HFF-Myc (cell line): ENCODE measurements at places on chromosomes 4 and X.

DNA sequence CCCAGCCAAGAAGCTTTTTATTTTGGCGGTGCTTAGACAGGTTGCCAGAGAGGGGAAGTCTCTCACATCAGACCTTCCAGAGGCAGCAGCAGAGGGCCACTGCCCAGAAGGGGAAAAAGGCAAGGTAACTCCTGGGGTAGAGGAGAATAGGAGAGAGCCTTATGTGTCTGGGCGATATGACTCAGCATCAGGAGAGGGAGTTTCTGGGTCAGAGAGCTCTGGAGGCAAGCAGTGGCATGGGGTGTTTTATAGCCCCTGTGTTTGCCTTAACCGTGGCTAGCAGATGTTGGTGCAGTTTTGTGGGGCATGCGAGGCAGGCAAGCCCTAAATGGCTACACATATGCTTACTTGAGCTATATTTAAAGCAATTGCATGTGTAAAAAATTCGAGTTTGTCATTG is 8.3 kb upstream of the ZXDB start:
- no peak for DNase-seq

DNA sequence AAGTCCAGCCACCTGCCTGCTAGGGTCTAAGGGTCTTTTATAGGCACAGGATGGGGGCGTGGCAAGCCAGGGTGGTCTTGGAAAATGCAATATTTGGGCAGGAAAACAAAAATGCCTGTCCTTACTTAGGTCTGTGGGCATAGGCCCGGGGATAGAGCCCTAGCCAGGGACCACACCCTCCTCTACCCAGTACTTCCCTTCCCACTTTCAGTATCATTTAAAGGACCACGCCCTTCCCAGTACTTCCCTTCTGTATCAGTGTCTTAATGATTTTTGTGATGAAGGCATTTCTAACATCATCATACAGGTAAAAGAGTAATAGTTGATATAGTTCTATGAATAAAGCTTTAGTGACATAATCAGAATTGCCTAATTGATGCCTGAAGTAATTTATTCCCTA is 11.4 kb downstream of the BANK1 start:
- no peak for DNase-seq

DNA sequence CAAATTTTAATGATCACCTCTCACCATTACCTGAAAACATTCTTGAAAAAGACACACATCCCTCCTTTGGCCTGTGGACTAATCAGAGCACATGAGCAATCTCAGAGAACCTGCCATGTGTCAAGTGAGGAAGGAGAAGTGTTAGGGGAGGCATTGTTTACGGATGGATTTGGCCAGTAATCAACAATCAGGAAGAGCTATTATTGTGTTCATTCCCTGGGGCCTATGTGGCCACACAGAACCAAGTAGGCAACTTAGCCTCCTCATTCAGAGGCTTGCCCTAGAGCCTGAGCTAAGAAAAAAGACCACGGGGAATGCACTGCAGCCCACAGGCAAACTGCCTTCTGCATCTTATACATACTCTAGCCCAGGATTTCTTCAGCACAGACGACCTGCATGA is 40.6 kb upstream of the DOCK11 start:
- no peak for DNase-seq

DNA sequence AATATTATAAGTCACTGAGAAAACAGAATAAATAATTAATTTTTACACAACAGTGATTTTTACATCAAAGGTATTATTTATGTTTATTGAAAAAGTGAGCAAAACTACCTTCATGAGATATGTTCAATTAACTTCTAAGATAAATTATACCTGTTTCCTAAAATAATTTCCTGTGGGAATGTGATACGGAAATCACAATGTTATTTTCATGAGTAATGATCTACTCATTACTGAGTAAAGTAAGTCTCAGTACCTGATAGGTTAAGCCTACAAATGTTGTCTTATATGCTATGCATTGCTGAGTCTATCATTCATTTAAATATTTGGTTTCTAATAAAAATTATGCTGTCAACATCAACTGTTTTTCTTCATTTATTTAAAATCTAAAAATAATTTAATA is 324.0 kb downstream of the STPG2 start:
- no peak for DNase-seq

- DNase-seq = no peak
Measured at GRCh38 chrX:130594453-130594916, 192.7 kb downstream of the RBMX2 start.

GRCh38 chr4:30537456-30537855 is 182.7 kb upstream of the PCDH7 start:
- DNase-seq = peak; percentile 15

DNA sequence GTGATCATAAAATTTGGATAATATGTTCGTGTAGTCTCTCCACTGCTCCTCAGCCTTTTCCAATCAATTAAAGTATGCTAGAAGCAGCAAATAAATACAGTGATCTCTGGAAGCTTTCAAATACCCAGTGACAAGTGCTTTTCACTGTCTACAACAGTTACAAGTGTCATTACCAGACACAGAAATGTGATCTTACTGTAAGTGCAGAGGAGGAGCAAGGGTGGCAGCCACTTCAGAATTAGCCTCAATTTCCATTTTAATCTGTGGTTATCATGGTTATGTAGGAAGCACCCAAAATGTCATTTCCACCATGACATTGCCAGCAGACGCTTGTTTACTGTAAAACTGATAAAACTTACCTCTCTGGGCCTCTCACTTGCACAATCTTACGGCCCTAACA is 133.9 kb upstream of the ADAMTS3 start:
- no peak for DNase-seq

GRCh38 chrX:19627081-19627480 is 111.8 kb upstream of the MAP3K15 start:
- no peak for DNase-seq

DNA sequence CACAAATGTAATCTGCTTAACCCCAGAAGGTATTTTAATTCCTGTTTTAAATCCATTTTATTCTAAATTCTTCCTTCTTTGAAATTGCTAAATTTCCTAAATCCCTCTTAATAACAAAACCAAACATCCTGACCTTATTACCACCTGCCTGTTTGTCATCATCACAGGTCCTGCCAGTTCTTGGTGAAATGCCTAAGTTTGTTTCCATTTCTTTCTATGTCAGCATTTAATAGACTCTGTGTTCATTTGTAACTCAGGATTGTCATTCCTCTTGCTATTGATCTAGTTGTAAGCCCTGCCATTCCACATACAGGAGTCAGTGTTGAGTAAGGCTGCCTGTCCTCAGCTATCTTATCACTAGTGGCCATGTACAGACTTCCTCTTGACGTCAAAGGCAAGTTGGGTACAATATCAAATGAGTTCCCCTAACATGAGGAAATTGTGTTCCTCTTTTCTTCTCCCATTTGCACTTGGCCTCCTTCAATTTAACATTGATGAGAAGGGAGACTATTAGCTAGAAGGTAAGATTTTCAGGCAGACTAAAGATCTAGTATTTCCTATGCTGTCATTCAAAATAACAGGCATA is 440.1 kb downstream of the AFF2 start:
- no peak for DNase-seq

GRCh38 chrX:150635952-150636351 is 57.2 kb upstream of the MTMR1 start:
- peak; percentile 27 for DNase-seq

DNA sequence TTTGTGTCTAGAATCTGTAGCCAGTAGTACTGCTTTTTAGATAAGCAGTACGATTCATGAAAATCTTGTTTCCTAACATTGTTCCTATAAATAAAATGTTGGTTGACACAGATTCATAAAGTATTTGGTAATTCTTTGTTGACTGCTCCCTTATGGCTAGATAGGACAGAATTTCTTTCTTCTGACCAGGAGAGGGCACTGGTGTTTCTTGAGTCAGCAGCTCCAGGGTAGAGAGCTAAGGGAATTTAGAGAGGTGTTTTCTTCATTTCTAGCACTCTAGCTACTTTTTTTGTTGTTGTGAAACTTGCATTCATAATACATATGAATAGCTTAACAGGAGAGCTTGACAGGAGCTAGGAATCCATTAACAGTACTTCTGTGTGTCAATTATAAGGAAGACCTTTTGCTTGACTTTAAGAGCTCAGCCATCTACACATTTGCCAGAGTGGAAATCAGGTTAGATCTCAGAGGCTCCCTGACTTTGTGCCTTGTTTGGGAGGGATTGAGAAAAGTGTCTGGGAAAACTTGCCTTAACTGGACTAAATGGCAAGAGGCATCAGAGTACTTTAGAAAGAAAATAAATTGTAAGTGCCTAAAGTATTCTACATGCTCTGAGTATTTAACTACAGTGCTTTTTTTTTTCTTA is 756.1 kb downstream of the SH3BGRL start:
- no peak for DNase-seq

DNA sequence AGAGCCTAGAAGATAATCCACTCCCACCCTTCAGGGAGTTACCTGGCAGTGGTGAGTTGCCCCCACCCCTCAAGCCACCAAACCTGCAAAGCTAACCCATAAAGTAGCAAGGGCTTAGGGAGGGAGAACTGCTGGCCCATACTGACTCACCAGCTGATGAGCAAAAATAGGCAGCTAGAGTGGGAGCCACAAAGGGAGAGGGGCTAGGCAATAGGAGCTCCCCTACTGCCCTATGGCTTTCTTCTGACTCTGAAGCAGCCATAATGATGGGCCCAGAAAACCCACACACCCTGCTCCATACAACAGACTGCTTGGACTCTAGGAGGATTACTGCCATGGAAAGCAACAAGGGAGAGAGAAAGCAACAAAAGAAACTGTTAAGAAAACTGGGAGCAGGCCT is 8.0 kb downstream of the SNX12 start:
- no peak for DNase-seq

- DNase-seq = no peak
Measured at GRCh38 chr4:184288451-184289178, 70.9 kb upstream of the ENPP6 start.

DNA sequence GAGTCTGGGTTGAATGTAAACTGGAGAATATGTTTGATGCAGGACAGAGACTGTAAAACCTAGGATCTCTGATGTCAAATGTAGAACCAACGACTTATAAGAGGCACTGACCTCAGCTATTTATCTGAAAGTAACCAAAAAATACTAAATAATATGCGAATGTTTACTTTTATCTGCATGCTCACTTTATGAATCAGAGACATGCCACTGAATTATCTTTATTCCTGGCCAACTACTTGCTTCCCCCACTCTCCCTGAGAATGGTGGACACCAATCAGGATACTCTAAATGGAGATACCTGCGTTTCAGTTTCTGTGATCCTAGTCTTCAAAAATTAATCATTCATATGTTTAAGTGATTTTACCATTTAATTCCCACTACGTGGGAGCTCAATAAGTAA is 1038.4 kb upstream of the PABPC4L start:
- no peak for DNase-seq

GRCh38 chr4:11005300-11005699 is 320.7 kb upstream of the CLNK start:
- DNase-seq = no peak

DNA sequence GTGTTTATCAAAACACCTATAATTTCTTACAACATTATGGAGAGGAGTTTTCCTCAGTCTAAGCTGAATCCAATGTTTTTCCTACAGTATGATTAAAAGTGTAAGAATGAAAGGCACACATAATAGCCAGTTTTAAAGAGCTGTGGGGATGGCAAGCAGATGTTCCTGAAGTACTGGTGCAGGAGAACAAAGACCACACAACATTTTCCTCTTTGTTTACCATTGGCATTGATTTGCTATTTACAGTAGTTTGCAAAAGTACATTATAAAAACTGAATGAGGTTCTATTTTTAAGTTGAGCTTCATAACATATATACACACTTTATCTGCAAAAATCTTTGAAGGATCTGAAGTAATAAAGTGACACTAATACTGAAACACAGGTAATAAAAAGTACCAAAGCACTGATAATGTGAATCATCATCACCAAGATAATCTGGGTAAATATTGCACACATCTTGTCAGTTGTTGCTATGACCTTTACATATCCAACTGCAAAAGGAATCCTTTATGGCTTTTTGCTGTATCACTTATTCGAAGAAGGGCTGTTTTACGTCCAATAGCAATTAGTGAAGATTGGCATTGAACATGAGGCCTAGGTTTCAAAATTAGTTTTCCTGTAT is 22.5 kb downstream of the TCEAL1 start:
- no peak for DNase-seq

DNA sequence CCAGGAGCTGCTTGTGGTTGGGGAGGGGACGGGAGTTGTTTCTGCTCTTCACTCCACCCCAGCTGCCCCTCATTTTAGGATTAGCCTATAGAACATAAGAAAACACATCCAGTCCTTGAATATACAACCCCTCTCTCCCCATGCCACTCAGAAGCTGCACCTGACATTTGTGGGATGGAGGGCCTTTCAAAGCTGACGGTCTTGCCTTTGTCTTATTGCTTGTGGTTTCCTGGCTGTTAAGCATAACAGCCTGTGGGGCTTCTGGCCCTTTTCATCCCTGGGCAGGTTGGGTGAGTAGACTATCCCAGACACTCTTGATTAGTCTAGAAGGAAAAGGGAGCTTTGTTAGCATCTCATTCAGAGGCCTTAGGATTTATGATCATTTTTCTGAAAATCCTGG is 407.6 kb upstream of the BOD1L1 start:
- no peak for DNase-seq

DNA sequence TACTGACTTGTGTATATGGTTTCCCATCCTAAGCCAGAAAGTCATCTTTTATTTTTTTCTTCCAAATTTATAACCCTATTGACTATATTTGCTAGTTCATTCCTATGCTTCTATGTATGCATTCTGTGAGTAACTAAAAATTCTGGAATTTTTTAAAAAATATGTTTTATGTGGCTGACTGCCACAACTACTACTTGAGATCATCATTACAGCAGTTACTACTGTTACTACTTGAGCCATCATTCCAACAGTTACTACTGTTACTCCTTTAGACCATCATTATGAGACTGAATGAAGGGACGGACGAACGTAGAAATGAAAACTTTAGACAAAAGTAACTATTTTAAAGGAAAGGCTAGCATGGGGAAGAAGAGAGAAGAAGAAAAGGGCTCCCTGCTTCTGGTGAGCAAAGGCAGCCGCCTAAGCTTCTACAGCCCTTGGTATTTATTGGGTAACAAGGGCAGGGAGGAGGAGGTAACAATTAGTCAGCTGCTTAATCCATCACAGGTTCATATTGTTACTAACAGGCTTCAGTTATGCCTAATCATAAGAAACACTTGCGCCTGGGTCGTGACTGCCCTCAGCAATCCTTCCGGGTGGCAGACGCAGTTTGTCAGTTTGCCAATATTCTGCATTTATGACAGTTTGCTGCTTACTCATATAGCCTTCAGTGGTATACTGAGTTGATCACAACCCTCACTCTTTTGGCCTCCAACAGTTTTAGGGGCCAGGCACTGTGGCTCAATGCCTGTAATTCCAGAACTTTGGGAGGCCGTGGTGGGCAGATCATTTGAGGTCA is 80.4 kb downstream of the PDLIM5 start:
- no peak for DNase-seq
